ENCODE measurements at places on chromosomes 6 and 20. TPM values are rescaled to one million over a fixed set of nuclear protein-coding genes. Genes with fewer than 3 reads are reported as not detected.

CST7 gene
- total RNA-seq: not detected

ARHGAP40 gene
- total RNA-seq: 3.2 TPM

SMPDL3A gene
- 16.5 TPM for total RNA-seq

ABHD16B gene
- total RNA-seq: not detected

HLA-DRB1 gene
- total RNA-seq: 0.17 TPM

PEX3 gene
- total RNA-seq: 8.8 TPM

FKBP1C gene
- 0.17 TPM for total RNA-seq

KCNK5 gene
- 3.0 TPM for total RNA-seq

TMEM244 gene
- total RNA-seq: not detected

PSORS1C1 gene
- 1.8 TPM for total RNA-seq

OR2H1 gene
- total RNA-seq: not detected

DNA sequence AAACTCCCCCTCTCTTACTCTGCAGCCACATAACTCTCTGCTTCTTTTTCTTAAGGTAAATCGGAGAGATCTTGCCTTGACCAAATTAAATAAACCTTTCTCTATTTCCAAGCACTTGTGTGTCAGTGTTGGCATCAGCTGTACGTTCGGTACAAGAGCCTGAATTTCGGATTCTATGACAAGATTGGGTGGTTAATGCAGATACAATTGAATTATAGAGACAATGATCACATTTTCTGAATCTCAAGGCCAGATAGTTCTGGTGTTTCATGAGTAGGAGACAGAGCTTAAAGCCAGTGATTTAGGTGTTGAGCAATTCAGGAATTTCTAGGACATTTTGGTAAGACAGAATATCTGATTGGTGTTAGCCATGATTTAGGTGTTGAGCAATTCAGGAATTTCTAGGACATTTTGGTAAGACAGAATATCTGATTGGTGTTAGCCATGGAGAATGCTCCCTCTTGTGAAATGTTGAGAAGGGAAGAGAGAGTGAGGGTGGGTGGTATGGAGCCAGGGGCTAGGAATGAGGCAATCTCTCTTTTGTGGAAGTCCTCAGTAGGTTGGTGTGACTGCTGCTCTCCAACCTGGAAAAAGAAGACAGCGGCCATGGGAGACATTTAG is 5.1 kb downstream of the SPINT3 start:
- DNase-seq: no peak

DNA sequence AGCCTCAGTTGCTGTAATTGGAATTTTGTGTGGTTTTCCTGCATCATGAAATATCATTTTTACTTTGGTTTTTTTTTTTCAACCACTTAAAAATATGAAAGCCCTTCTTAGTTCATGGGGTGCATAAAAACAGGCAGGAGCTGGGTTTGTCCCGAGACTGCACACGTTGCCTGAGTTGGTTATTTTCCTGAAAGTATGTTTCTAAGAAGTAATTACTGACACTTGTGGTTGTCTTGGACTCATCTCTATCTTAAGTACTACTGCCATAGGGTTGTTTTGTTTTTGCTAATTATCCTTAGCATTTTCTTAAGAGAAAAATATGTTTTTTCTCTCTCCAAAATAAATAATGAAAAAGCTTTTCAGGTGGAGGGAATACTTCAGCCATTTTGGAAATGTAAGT is 40.1 kb downstream of the FAM120B start:
- DNase-seq: no peak

- DNase-seq: no peak
These were observed 50.3 kb downstream of the ABHD12 start for GRCh38 chr20:25340380-25340779.

DNA sequence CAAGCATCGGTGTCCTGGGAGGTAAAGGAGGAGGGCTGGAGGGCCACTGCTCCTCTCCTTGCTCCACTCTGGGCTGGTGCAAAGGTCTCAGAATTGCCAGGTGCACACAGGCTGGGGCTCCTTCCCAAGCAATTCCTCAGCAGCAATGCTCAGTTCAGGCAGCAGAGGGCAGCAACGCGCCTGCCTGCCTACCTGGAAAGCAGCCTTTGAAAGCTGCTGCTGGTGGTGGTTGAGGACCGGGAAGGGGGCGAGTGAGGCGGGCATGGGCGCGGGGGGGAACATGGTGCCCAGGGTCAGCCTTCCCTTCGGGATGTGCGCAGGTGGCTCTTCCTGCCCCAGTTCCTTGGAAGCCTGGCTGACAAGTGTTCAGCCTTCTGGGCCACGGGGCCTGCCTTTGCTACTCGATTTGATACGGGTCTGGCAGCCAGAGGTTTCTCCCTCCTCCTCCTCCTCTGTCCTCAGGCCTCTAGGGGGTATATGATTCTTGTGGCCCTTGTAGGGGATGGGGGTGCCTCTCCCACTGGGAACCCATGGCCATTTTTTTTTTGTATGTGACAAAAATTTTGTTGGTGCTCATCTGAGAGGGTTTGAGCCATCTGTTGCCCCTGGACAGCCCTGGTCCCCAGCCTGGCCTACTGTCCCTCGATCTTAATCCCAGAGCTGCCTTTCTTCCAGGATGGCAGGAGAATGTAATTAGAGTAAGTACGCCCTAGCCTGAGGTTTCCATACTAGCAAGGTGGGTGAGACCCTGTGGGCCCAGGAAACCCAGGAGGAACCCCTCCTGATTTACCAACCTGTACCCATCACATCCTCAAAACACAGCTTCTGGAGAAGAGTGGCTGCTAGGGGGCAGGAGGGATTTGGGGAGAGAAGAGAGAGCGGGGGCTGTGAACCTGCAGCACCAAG is 20.1 kb downstream of the MRPS18A start:
- DNase-seq: peak; percentile 85

- DNase-seq: no peak
These were observed 50.0 kb downstream of the ISM1 start for GRCh38 chr20:13271098-13271497.

- DNase-seq: no peak
These were observed 76.1 kb upstream of the NAA20 start for GRCh38 chr20:19940988-19941460.

GRCh38 chr6:122393351-122393896 is 6.0 kb upstream of the HSF2 start:
- no peak for DNase-seq

DNA sequence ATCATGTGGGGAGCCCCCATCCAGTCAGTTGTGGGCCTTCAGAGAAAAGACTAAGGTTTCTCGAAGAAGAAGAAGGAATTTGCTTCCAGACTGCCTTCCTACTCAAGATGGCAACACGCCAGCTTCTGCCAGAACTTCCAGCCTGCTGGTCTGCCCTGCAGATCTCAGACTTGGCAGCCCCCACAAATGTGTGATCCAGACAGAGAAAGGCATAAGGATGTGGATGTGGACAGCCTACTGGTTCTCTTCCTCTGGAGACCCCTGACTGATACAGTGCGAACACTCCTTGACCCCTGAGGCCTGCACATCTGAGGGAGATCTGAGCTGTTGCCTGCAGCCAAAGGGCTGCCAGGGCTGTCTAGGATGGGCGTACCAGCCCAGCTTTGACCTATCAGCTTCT is 8.6 kb downstream of the GABRR1 start:
- no peak for DNase-seq

Data from Caki2 (cell line).